Activated CD4-positive, alpha-beta T cell treated with anti-CD3 and anti-CD28 coated beads, Interleukin-2, amount 50 U/mL, for 48 hours (primary cell): ENCODE measurements at places on chromosomes 4 and X.

- no peak for DNase-seq
Observed at GRCh38 chrX:136198678-136199243, 51.4 kb downstream of the FHL1 start.

DNA sequence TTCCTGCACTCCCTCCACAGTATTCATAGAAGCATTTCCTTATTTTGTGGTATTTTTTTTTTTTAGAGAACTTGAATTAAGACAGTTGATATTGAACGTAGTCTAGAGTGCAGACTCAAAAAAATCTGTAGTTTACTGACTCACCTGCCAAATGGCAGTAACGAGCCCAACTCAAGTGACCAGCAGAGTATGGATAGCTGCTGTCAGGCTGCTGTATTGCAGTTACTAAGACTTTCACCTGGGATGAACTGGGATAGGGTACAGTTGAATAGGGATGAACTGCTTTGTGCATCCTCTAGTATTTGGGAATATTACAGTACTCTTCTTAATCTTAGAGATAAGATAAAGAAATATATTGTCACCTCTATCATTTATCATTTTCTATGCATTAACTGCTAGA is 7.0 kb upstream of the SLC7A11 start:
- DNase-seq = no peak

GRCh38 chrX:14926471-14926870 is 53.2 kb downstream of the MOSPD2 start:
- no peak for DNase-seq

DNA sequence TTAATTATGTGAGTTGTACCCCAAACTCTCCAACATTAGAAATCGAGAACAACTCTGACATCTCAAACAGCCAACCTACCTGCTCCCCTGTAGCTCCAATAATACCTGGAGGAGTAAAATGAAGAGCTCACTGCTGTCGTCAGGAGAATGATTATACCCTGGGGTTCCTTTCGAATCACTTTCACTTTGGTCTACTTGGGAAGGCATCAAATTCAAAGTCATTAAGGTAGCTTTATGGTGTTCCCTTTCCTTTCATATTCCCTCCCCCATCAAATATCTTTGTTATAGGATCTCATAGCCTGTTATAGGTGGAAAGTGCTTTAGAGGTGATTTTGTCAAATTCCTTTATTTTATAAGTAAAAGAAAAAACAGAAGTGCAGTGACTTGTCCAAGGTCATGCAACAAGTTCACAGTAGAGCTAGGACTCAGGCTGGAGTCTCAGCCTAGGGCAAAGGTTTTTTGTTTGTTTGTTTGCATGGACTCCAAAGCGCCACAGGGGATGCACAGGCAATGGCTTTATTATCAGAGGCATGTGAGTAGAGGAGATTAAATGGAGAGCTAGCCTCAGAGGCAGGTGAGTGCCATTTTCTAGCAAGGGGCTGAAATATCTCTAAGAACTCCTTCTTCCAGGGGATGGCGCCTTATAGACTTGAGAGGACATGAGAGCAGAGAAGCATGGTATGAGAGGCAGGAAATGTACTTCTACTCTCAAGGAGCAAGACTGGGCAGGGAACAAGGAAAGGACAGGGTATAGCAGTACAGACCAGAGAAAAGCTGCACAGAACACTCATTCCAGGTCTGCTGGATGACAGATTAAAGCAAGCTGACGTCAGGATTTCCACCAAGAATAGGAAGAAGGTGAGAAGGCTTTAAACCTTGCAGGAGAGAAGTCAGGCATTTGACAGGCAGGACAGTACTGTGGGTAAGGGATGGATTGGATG is 262.1 kb upstream of the GPC4 start:
- DNase-seq = no peak
